ENCODE measurements at places on chromosomes 4 and X. TPM values are rescaled to one million over a fixed set of nuclear protein-coding genes. Genes with fewer than 3 reads are reported as not detected.

DNA sequence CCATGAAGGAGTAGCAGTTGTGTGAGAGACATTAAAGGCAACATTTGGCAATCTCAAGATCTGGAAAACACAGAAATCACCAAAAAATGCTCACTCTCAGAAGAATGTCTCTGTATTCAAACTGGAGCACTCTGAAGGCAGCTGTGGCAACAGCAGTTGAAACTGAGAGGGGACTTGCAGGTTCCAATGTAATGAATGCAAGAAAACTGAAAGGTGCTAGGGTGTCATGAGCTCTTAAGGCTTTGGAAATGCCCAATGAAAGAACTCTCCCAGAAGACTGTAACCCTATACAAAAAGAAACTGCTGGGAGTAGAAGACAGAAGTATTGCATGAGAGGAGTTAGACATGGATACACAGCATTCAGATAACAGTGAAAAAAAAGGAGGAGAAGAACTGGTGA lies 118.2 kb upstream of the HTR2C start:
- no peak overlapping the region for H3K27ac ChIP-seq
- DNase-seq: no peak
- no peaks in the 10 kb centered on the region for H3K36me3 ChIP-seq
- H3K27me3 ChIP-seq: no peaks in the 10 kb centered on the region
- no peak overlapping the region for H3K4me3 ChIP-seq
- H3K4me1 ChIP-seq: no peaks in the 10 kb centered on the region

DNA sequence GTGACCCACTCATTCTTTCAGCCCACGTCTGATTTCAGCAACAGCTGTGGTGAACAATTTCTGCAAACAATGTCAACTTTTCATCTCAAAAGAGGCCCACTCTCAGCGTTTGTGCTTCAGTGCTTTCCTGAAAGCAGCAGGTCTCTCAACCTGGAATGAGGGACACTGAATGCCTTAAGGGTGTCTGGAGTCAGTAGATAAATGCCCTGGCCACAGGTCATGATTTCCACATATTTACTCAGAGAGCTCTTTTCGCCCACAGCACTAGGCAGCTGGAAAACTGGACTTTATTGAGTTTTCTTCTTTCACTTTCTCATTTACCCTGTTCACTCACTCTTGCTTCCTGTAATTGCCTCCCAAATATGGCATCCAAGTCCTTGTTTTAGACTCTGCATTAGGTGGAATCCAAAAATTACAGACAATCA lies 52.8 kb downstream of the NPFFR2 start:
- no peak overlapping the region for H3K4me3 ChIP-seq
- H3K4me1 ChIP-seq: no peaks in the 10 kb centered on the region
- no peaks in the 10 kb centered on the region for H3K36me3 ChIP-seq
- no peak overlapping the region for H3K27ac ChIP-seq

DNA sequence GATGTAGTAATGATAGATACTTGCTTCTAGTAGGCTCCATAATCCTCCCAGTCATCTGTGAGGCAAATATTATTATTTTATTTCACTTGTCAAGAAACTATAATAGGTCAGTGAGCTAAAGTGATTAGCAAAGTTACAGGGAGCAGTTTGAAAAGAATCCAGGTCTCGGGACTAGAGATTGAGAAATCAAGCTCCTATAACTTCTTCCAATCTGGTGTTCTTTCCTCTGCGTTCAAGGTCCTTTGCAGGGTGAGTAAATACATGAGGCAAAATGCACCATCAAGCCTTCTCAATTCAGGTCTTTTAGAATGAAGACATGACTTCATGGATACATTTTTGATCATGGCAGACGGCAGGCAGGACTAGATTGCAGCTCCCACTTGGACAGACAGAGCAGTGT lies 150.4 kb downstream of the FRAS1 start:
- no peaks in the 10 kb centered on the region for H3K36me3 ChIP-seq
- H3K4me3 ChIP-seq: no peak overlapping the region
- DNase-seq: no peak

DNA sequence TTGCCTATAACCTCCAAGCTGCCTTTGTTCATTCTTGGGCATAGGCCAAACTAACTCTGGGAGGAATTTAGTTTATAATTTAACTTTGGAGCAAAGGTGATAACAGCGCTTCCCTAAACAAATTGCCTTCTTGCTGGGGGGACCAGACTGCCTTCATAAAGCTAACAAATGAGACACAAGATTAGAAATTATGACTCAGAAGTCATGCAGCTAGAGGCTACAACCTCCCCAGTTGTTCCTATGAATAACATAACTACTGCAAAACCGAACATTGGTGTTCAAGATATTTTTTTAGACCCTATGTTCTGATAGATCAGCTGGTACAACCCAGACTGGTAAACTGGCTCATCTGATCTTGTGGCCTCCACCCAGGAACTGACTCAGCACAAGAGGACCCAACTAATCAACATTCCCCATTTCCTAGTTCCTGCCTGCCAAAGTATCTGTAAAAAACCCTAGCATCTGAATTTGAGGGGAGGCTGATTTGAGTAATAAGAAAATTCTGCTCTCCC lies 22.0 kb upstream of the TMPRSS11B start:
- H3K27me3 ChIP-seq: no peaks in the 10 kb centered on the region
- peaks cover 11% of the 10 kb centered on the region for H3K4me1 ChIP-seq
- no peak for DNase-seq
- H3K4me3 ChIP-seq: no peak overlapping the region
- H3K27ac ChIP-seq: no peak overlapping the region
- no peaks in the 10 kb centered on the region for H3K36me3 ChIP-seq

GRCh38 chr4:145490796-145491195 lies 9.1 kb downstream of the SMAD1 start:
- H3K27ac ChIP-seq: no peak overlapping the region
- DNase-seq: no peak
- H3K4me3 ChIP-seq: no peak overlapping the region
- H3K27me3 ChIP-seq: no peaks in the 10 kb centered on the region
- no peaks in the 10 kb centered on the region for H3K4me1 ChIP-seq

DNA sequence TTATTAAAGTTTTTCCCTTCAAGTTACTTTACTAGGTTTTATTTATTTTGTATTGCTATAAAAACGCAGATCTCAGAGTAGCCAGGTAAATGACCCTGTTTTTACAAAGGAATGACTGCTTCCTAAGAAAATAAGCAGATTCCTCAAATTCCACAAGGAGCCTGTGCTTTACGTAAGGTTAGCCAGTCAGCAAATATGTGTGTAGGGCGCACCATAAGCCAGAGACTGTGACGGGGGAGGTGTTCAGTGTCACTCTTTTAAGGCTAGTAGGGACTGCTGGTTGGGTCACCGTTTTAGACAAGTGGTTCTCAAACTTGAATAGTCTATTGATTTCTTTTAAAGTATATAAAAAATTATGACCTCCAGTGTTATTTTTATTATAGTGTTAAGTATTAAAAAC lies 119.9 kb downstream of the ANK2 start:
- H3K27me3 ChIP-seq: no peaks in the 10 kb centered on the region
- H3K4me3 ChIP-seq: no peak overlapping the region
- no peak for DNase-seq
- no peaks in the 10 kb centered on the region for H3K36me3 ChIP-seq
- no peak overlapping the region for H3K27ac ChIP-seq

The SHROOM4 gene
- total RNA-seq: 6.6 TPM

The SLC10A4 gene
- total RNA-seq: not detected

All from SJSA1 (cell line).